Lower lobe of right lung (tissue), 2 donors: ENCODE measurements at places on chromosomes 2 and 18. TPM values are rescaled to one million over a fixed set of nuclear protein-coding genes. Genes with fewer than 3 reads are reported as not detected.
A peak's percentile ranks its signal among the peaks of the same experiment; 100 is the strongest.

DNA sequence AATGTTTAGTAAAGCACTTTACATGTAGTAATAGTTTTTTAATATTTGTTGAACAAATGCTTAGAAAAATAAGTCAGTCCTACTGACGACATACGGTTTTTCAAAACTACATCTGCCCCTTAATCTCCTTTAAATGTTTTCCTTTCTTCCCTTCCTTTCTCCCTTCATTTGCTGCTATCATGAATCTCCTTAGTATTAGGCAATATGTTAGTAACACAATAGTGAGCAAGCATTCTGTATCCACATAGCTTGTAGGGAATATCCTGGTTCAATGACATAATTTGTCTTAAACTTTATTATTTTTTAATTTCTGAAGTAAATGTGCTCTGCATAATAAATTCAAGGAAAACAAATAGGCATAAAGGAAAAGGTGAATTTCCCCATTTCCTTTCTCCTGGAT is 79.1 kb downstream of the ACSL3 start:
- no peak overlapping the region for H3K4me3 ChIP-seq
- DNase-seq = no peak
- H3K36me3 ChIP-seq = peaks cover 41% of the 10 kb centered on the region
- no peak overlapping the region for H3K27ac ChIP-seq

DNA sequence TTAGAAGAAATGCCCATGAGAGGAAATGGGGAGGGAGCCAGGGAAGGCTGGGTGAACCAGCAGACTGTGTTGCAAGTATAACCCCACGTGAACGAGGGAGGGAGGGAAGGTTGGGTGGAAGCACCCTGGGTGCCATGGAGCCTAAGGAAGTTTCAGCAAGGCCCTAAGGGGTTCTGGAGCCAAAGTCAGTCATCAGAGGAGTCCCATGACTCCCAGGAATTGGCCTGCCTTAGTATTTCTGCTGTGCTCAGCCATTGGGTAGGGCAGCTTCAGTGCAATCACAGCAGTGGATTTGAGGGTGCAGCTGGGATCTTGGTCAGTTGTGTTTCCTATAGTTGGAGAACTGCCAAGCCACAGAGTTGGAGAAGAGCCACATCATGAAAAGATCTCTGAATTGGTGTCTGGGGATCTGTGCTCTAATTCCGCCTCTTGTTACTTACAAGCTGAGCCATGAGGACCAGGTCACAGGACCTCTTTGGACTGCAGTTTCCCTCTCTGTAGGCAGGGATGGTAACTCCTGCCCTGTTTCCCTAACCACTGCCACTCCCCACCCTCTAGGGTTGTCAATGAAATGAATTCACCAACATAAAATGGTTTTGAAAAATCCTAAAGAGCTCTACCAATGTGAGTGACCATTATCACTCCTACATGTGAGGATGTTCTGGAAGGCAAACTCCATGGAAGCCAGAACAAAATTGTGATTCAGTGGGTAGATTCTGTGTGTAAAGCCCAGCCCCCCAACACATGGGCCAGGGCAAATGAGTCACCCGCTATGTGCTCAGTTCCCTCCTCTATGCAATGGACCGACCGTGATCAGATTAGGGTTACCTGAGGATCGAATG is 108.9 kb downstream of the CLIP4 start:
- H3K27ac ChIP-seq = no peak overlapping the region
- peaks cover 6% of the 10 kb centered on the region for H3K4me1 ChIP-seq
- peak; percentile 66 for DNase-seq
- no peaks in the 10 kb centered on the region for H3K36me3 ChIP-seq
- peaks cover 8% of the 10 kb centered on the region for H3K27me3 ChIP-seq
- H3K4me3 ChIP-seq = no peak overlapping the region

- H3K4me1 ChIP-seq = no peaks in the 10 kb centered on the region
- DNase-seq = no peak
- no peak overlapping the region for H3K27ac ChIP-seq
- H3K4me3 ChIP-seq = no peak overlapping the region
- no peaks in the 10 kb centered on the region for H3K36me3 ChIP-seq
These were observed 162.7 kb upstream of the NT5C1B start for GRCh38 chr2:18752022-18752493.

DNA sequence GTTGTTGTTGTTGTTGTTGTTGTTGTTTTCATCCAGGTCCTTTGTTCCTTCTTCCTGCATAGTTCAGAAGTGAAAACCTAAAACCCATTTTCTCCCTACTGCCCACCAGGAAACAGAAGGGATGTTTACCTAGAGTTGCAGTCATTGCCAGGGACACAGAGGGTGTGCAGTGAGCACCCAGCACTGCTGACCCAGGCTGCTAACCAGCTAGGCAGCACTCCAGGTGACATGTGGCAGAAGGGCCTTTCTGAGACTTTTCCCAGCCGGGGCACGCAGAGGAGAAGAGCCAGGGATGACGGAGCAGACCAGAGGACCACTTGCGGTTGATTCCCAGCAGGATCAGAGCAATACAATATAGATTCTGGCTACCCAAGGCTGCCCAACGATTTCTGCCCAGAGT is 286.3 kb downstream of the BCL11A start:
- H3K4me1 ChIP-seq = no peaks in the 10 kb centered on the region
- H3K4me3 ChIP-seq = no peak overlapping the region
- no peaks in the 10 kb centered on the region for H3K27me3 ChIP-seq
- DNase-seq = no peak
- H3K27ac ChIP-seq = no peak overlapping the region

- H3K36me3 ChIP-seq = peaks cover 93% of the 10 kb centered on the region
- no peaks in the 10 kb centered on the region for H3K27me3 ChIP-seq
- H3K4me1 ChIP-seq = no peaks in the 10 kb centered on the region
- no peak overlapping the region for H3K4me3 ChIP-seq
These were observed 31.0 kb downstream of the MTERF4 start for GRCh38 chr2:241070811-241071676.

GRCh38 chr2:234730066-234730640 is 221.7 kb upstream of the SH3BP4 start:
- H3K4me1 ChIP-seq = no peaks in the 10 kb centered on the region
- no peak overlapping the region for H3K27ac ChIP-seq
- H3K36me3 ChIP-seq = no peaks in the 10 kb centered on the region
- no peaks in the 10 kb centered on the region for H3K27me3 ChIP-seq
- no peak for DNase-seq

DNA sequence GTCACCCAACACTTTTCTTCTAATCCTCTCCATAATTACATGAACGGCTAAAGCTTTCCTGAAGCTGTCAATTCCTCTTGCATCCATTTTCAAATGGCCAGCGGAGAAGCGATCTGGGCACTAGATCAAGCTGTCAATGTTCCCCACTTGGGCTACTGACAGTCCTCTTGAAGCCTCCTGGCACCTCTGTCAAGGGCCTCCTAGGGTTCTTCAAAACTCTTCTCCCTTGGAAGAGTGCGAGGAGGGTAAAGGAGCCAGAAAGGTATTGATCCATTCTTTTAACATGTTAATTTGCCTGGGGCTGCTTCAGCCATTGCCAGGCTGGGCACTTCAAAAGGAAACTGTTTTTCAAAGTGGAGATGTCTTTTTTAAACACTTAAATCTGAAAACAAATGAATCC is 19.8 kb downstream of the EPHA4 start:
- H3K27me3 ChIP-seq = no peaks in the 10 kb centered on the region
- no peak overlapping the region for H3K4me3 ChIP-seq
- no peaks in the 10 kb centered on the region for H3K36me3 ChIP-seq
- H3K4me1 ChIP-seq = peaks cover 8% of the 10 kb centered on the region
- no peak for DNase-seq
- no peak overlapping the region for H3K27ac ChIP-seq

DNA sequence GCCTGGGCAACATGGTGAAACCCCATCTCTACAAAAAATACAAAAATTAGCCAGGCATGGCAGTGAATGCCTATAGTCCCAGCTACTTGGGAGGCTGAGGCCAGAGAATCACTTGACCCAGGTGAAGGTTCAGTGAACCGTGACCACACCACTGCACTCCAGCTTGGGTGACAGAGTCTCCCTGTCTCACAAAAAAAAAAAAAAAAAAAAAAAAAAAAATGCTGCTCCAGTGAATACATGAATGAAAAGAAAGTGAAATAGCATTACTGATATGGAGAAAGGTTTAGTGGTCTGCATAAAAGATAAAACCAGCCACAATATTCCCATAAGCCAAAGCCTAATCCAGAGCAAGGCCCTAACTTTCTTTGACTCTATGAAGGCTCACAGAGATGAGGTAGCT is 44.5 kb downstream of the METTL8 start:
- DNase-seq = no peak
- H3K4me3 ChIP-seq = no peak overlapping the region
- no peaks in the 10 kb centered on the region for H3K4me1 ChIP-seq
- no peak overlapping the region for H3K27ac ChIP-seq
- no peaks in the 10 kb centered on the region for H3K27me3 ChIP-seq

DNA sequence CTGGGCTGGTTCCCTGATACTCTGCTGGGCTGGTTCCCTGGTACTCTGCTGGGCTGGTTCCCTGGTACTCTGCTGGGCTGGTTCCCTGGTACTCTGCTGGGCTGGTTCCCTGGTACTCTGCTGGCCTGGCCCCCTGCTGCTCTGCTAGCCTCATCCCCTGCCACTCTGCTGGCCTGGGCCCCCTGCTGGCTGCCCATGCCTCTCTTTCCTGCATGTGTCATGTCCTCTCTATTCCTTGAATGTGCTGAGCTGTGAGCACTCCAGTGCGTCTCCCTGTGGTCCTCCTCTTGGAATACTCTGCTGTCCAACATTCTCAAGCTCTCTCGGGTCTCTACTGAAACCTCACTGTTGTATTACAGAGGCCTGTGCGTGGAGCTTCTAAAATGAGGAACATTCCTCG is 216.3 kb downstream of the RNF144A start:
- H3K4me3 ChIP-seq = no peak overlapping the region
- DNase-seq = no peak
- H3K27me3 ChIP-seq = no peaks in the 10 kb centered on the region

DNA sequence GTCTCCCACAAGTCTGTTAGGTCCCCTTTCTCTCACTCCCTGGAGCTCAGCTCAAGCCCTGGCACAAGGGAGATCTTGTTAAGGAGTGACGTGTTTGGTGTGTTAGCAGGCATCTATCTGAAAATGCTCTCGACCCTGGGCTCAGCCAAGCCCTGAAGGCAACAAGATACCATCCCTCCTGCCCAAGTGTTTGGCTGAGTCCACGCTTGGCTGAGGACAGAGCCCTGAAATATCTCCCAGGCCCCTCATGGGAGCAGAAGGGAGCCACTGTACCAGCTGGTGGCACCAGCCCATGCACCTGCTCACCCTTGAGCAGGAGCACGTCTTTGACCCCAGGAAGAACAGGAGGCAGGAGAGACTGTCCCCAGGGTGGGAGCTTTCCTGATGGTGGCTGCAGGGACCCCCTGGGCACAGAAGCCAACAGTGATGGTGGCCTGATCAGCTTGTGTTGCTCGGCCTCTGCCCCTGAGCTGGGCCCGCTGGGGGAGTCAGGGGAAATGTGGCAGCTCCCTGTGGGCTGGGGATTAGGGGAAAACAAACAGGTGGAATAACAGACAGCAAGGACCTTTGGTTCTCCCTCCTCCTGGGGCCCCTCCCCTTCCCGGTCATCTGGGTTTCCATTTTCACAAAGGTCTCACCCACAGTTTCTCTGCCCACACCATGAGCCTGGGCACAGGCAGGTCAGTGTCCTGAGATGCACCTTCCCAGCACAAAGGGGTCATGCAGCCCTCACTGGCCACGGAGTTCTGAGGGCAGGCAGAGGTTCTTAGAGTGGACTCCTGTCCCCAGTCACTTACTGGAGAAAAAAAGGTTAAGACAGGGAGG is 91.6 kb downstream of the RHOB start:
- no peaks in the 10 kb centered on the region for H3K4me1 ChIP-seq
- DNase-seq = no peak
- H3K36me3 ChIP-seq = no peaks in the 10 kb centered on the region
- no peak overlapping the region for H3K4me3 ChIP-seq
- H3K27me3 ChIP-seq = no peaks in the 10 kb centered on the region
- no peak overlapping the region for H3K27ac ChIP-seq

- no peaks in the 10 kb centered on the region for H3K36me3 ChIP-seq
- no peak for DNase-seq
- H3K4me3 ChIP-seq = no peak overlapping the region
- H3K27me3 ChIP-seq = no peaks in the 10 kb centered on the region
- H3K27ac ChIP-seq = no peak overlapping the region
- no peaks in the 10 kb centered on the region for H3K4me1 ChIP-seq
These were observed 40.3 kb upstream of the HNMT start for GRCh38 chr2:137924019-137924418.

ANKRD30BL gene
- total RNA-seq = not detected

SEMA4F gene
- 12.0 TPM for total RNA-seq

PGAP1 gene
- total RNA-seq = 12.0 TPM

MEP1B gene
- total RNA-seq = not detected

FAM117B gene
- total RNA-seq = 13.1 TPM

FBXO41 gene
- total RNA-seq = 2.9 TPM

GALNT3 gene
- 27.8 TPM for total RNA-seq
